Uterus (tissue), 4 donors: ENCODE measurements at places on chromosomes 2 and 18. TPM values are rescaled to one million over a fixed set of nuclear protein-coding genes. Genes with fewer than 3 reads are reported as not detected.
A peak's percentile ranks its signal among the peaks of the same experiment; 100 is the strongest.

DNA sequence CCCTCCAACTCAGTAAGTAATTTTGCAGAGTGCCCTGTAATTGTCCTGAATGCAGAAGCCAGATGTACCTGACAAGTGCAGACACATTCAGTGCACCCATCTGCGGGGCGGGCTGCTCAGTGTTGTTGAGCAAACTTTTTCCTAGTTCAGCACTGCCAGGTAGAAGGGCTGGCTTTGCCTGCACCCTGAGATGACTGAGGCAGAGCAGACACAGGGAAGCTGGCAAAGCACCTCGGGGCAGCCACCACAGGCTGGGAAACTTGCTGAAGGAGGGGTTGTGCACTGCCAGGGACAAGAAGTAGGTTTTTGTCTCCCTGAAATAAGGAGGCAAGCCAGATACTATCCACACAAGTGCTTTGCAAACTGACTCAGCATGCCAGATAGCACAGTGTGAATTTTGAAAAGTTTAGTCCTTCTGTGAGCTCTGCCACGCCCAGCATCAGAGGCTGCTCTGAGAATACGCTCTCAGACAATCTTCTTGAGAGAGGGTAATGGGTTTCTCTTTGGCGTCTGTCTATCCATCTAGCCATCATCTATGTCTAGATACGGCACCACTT lies 62.3 kb downstream of the SOWAHC start:
- no peak for DNase-seq

DNA sequence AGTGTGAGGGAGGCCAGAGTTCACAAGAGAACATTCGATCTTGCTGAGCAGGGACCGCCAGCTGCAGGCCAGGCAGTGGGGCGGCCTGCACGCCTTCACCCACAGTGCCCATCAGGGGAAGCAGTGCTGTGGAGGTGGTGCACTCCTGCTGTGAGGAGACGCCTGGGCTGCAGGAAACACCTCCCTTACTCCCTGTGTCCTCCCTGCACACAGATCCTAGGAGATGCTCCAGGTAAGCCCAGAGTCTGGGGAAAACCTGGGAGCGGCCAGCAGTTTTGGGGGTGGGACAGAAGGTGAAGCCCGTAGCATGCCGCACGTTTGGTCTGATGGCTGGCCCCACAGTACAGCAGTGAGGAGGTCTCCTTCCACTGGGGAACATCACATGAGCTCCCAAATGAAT lies 180.8 kb upstream of the RAB6C start:
- no peak for DNase-seq

DNA sequence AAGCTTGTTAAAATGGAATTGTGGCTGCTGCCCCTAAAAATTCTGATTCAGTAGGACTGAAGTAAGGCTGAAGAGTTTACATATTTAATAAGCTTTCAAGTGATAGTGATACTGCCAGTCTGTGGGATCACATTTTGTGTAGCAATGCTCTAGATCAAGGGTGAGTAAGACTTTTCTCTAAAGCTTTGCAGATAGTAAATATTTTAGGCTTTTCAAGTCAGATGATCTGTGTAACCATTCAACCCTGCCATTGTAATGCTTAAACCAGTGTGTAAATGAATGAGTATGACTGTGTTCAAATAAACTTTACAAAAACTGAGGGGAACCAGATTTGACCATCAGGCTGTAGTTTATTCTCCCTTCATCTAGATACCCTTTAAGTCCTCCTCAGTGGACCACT lies 92.7 kb downstream of the PIK3C3 start:
- no peak for DNase-seq

GRCh38 chr2:64859312-64860212 lies 129.6 kb upstream of the SLC1A4 start:
- DNase-seq = peak; percentile 90

DNA sequence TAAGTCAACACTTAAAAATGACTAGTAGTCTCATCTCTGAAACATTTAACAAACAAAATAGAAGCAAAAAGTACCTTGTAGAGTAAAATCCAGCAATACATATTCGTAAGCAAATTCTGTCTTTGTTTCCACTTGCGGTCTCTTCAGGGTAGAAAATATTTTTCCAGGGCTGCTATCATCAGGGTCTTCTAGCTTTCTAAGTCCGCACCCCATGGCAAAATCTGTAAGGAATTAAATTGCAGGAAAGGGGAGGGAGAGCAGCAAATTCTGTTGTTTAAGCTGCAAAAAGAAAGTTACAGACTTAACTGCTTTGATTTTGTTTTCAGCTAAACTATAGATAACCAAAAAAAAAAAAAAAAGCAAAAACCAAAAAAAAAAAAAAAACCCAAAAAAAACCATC lies at the start of gene RFTN2:
Gene RFTN2 (minus strand): TSS at position 342 of the 400 bp plus-strand sequence. CDS start 129 bp downstream, at position 213.
- DNase-seq = no peak

- no peak for DNase-seq
Measured at GRCh38 chr18:78735131-78736014, 244.2 kb upstream of the SALL3 start.

GRCh38 chr2:215879977-215880940 lies 133.1 kb downstream of the MREG start:
- DNase-seq = no peak

- no peak for DNase-seq
Measured at GRCh38 chr2:132664096-132664495, 5.9 kb downstream of the LYPD1 start.

DNA sequence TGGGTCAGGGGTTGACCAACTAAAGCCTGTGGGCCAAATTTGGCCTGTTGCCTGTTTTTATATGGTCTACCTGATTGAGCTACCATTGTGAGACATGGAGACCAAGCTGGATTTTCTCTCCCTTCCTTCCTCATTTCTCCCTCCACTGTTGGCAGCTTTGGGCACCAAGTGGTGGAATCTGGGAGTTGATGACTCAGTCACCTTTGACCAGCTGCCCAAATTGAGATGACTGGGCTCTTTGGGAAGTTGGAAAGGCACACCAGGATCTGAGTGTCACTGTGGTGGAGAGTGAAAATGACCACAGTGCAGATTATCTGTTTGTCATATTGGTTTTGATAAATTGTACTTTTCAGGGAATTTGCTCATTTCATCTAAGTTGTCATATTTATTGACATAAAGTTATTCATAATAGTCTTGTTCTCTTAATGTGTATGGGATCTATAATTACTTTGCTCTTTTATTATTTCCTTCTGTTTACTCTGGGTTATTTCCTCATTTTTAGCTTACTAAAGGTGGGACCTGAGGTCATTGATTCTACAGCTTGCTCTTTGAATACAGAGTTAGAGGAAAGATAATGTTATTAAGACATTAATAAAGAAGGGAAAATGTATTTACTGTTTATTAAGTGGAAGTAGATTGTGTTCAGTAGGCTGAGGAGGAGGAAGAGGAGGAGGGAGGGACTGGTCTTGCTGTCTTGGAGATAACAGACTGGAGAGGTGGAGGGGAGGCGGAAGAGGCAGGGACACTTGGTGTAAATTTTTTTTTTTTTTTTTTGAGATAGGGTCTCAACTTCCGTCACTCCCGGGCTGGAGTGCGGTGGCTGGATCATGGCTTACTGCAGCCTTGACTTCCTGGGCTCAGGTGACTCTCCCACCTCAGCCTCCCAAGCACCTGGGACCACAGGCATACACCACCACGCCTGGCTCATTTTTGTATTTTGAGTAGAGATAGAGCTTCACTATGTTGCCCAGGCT lies 31.8 kb downstream of the AGFG1 start:
- DNase-seq = no peak

GRCh38 chr2:138094031-138094430 lies 129.8 kb downstream of the HNMT start:
- no peak for DNase-seq

DNA sequence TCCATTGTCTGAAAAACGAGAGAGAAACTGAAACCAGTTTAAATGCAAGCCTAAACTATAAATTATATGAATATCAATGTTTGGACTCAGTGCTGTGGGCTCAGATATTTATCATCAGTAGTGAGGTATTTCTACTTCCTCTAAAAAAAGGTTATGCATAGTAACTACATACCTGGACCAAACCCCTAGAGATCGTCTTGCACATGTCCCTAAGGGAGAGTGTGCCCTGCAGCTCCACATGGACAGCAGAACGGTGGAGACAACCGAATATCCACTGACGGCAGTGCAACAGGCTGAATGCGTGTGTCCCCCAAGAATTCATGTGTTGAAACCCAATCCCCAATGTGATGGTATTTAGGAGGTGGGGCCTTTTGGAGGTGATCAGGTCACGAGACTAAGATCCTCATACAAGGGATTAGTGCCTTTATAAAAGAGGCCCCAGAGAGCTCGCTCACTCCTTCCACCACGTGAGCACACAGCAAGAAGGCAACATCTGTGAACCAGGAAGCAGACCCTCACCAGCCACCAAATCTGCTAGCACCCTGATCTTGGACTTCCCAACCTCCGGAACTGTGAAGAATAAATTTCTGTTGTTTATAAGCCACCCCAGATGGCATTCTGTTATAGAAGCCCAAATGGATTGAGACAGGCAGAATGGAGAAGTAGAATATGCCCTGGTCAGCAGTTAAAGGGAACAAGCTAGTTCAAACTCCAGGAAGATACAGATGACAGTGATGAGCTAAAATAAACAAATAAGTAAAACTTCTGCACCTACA lies 208.4 kb downstream of the ANAPC1 start:
- DNase-seq = no peak

DNA sequence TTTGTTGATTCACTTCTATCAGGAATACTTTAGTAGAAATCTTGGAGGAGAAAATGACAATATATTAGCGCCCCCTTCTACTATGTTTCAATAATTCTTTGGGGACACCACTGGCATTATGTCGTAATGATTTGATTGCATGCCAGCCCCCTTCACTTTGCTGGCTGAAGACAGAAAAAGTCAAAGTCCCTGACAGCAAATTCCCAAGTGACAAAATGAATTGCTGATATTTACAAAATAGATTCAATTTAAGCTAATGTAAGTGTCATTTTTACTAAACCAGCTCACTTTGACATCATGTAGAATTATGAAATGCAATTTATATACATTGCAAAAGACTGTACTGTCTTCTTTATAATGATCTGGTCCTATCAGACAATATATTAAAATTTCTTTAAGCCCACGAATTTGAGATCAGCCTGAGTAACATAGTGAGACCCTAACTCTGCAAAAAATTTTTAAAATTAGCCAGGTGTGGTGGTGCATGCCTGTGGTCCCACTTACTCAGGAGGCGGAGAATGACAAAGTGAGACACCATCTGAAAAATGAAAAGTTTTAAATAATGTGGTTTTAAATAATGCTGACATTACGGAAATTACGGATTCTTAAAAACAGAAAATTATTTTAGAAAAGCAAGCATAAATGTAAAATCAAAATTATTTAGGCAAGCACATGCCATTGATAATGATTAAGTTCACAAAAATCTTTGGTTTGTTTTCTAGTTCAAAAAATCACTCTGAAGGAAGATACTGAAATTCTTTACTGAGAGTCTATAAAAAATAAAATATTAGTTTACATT lies 520.1 kb upstream of the PKDCC start:
- no peak for DNase-seq

- no peak for DNase-seq
Measured at GRCh38 chr2:68167186-68167585, 9.5 kb downstream of the PNO1 start.

The FAM228A gene
- 1.4 TPM for total RNA-seq

The DIPK1C gene
- total RNA-seq = not detected

The SCN2A gene
- 1.1 TPM for total RNA-seq

The SP9 gene
- not detected for total RNA-seq

The RFTN2 gene
- 26.7 TPM for total RNA-seq

The G6PC2 gene
- total RNA-seq = not detected

The SLC9A2 gene
- total RNA-seq = 0.29 TPM

The NEURL3 gene
- not detected for total RNA-seq
